ENCODE measurements at places on chromosomes 2 and 18. TPM values are rescaled to one million over a fixed set of nuclear protein-coding genes. Genes with fewer than 3 reads are reported as not detected.
A peak's percentile ranks its signal among the peaks of the same experiment; 100 is the strongest.

GRCh38 chr18:5500158-5500939 is 43.4 kb downstream of the EPB41L3 start:
- DNase-seq, result no peak

- DNase-seq, result no peak
These were observed 28.5 kb upstream of the ALKAL2 start for GRCh38 chr2:316381-316780.

- no peak for DNase-seq
These were observed 291.0 kb downstream of the CALCRL start for GRCh38 chr2:187157046-187157445.

DNA sequence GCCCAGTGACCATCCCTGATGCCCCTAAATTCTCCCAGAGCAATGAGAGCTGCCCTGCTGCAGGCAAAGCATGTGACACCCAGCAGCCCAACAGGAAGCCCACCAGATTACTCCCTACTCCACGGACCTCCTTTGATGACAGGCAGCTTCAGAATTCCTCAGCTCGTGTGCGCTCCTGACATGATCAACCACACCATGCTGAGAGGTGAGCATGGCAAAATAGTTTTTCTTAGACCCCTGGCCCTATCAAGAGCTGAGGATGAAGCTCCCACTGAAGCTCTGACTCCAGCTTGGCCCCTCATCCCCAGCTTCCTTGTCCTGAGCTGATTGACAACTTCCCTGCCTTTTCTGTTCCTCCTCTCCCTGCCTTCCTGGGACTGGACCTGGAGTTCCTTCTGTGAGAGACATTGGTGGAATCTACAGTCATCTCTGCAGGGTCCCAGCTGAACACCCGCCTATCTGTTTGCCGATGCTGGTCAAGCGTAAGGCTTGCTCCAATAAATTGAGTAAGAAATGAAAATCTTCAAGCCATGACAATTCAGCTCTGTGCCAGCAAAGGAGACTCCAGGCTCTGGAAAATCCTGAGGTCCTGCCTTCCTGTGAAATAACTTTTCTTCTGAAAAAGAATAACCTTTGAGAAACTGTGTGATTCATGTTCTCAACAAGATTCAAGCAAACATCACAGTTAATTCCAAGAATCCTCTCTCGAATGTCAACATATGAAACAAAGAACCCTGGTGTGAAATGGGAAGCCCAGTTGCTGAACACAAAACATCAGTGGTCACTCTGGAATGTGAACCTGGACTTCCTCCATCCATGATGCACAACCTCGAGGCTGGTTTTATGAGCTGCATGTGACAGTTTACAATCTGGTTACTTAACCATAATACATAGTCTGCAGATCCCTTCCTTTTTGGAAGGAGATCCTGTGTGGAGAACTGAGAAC is 201.1 kb downstream of the SPP2 start:
- DNase-seq, result no peak

- DNase-seq, result no peak
These were observed 105.0 kb downstream of the SMC6 start for GRCh38 chr2:17648581-17648980.

- no peak for DNase-seq
These were observed 50.6 kb downstream of the MAPRE2 start for GRCh38 chr18:35091841-35092240.

DNA sequence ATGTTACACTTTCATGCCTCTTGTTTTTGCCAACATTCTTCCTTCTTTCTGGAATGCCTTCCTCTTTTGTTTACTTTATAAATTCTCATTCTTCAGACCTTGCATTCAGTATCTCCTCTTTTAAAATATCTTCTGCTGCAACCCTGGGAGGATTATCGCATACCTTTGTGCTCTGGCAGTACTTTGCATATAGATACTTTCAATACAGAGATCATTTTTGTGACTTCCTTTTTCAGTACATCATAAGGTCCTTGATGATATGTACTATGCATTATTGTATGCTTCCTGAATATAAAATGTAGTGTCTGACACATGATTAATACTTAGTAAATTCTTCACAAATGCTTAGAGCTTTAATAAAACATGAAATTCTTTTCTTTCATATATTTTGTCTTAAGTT is 538.7 kb downstream of the TRIB2 start:
- DNase-seq, result no peak

- no peak for DNase-seq
These were observed 23.3 kb downstream of the PUM2 start for GRCh38 chr2:20327370-20327769.

DNA sequence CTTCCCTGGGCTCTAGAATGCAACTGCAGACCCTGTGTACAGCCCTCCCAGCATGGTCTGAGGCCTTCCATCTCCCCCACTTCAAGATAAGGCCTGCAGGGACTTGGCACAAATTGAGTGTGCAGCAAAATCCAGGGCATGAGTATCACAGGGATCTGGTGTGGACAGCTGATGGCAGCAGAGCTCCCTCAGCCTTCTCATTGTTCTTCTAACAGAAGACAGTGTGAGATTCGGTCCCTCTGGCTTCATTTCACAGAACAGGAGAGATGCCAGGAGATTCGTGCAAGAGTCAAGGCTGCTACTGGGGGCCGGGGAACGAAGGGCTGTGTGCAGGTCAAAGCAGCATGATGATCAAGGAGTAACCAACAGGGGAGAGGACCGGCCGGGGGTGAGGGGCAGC is 85.8 kb downstream of the UXS1 start:
- no peak for DNase-seq

- DNase-seq, result no peak
These were observed 618.4 kb downstream of the BCL11A start for GRCh38 chr2:59935005-59935404.

- DNase-seq, result no peak
These were observed 40.0 kb downstream of the MOGAT1 start for GRCh38 chr2:222711315-222711940.

- DNase-seq, result no peak
These were observed 17.0 kb downstream of the SMAD7 start for GRCh38 chr18:48933578-48934414.

DNA sequence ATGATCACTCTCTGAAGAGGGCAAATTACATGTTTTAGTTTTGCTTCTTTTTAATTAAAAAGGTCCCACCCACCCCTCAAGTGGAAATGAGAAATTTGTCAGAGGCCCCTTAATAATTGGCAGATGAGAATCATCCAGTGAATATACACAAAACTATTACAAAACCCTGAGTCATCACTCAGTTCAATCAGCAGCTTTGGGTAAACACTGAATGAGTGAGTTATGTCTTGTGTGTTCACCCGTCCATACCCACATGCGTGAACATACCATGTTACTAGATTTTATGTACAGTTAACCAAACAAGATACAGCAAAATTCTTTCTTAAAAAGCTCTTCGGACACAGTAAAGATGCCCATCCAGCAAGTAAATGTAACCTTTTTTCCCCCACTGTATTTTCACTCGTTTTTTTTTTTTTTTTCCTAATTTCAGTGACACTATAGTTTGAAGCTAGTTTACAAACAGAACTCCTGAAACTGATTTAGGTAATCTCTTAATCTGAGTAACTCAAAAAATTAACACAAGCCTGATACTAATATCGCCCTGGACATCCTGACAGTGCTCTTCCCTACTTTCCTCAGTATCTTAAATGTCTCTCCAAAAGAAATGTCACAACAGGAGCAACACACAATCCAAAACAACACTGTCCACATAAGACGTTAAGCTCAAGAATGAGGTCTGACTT is 1.4 kb downstream of the PSME4 start:
- DNase-seq, result no peak

DNA sequence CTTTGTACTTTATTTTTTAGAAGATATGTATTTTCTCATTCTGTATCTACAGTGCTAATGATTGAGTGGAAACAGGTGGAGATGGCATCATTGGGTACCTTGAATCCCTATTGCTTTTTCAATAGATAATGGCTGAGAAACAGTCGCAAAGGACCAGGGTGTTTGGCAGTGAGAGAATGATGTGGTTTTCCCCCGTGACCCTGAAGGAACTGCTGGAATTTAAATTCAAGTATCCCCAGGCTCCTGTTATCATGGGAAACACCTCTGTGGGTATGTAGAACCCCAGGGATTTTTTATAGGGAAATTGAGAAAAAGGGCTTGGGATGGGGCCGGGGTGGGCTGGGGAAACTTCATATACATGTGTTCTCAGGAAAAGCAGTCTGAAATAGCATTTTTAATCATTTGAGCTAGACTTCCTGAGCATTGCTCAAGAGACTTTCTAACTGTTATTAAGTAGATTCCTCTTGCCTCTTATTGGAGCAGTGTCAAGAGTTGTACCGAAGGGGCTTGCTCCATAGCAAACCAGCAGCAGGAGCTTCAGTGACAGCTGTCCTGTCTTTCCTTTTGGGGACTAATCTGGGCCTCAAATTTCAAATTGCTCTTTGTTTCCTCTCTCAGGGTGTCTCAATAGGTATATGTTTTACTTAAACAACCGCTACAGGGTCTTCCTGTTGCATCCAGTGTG is 18.9 kb downstream of the AOX1 start:
- no peak for DNase-seq

DNA sequence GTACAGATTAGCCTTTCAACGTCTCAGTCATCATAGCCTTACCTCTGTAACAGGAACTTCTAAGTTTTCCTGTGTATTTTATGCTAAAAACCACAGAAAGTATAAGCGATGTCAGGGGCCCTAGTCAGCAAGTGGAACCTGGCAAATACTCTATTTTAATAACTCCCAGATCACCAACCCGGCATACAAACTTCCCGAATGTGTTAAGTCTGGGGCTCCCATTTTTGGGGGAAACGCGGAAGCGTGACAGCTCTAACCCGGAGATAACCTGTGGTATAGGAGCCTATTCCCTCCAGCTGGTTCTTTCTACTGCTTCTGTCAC is 574 bp downstream of the NIFK start:
- DNase-seq, result no peak

GRCh38 chr2:148909114-148909513 is 34.1 kb downstream of the KIF5C start:
- DNase-seq, result no peak

DNA sequence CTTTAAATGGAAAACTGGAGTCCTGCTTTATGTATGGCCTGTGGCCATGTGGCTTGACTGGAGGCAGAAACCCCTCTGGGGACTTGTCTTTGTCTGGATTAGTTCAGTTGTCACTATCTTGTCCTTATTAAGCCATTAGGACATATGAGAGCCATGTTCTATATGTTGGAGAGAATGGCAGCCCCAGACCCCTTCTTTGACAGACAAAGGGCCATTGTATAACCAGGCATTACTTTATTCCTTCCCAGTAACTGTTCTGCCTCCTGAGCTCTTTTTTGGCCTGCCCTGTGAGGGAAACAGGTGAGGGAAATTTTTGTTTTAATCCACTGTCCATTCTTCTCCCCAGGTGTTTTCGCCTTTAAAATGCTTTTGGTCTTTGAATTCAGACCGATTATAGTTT is 43.3 kb downstream of the FSHR start:
- DNase-seq, result no peak

GRCh38 chr2:45102579-45103117 is 93.4 kb upstream of the SIX2 start:
- no peak for DNase-seq

GRCh38 chr18:13791181-13791580 is 32.8 kb upstream of the MC5R start:
- DNase-seq, result no peak

GRCh38 chr2:146271131-146271831 is 1573.5 kb upstream of the ACVR2A start:
- no peak for DNase-seq

DNA sequence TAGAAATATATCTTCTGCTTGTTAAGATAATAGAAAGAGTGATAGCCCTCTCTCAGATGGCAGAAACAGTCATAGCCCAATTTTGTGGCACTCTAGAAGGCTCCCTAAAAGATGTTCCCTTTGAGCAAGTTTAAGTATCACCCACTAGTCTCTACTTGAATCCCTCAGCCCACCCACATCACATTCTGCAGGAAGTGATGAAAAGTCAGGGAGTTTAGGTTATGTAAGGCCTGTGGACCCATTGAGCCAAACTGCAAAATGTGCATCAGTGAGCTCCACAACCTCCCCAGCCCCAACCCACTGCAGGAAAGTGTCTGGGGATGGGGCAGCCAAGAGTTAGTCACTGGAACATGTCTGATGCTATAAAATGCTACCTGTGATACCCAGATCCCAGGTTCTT is 25.6 kb downstream of the ANKRD44 start:
- DNase-seq, result no peak

DNA sequence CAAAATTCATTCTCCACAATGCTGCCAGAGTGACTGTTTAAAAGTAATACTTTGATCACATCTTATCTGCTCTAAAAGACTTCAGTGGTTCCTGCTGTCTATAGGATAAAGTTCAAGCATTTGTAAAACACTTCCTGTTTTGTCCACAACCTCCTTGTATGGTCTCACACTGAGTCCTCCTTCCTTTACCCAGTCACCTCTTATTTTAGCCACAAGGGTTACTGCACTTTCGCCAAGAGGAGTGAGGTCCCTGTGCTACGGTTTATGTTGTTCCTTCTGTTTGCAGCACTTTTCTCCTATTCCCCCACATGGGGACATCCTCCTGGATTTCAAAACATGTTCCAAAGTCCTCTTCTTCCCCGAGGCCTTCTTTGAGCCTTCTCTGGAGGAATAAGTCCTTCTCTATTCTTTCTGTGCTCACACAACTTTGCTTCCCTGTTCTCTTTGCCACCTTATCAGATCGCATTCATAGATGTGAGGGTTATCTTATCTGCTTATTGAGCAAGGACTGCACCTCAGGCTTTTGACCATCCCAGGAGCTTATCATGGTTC is 112.2 kb upstream of the NABP1 start:
- no peak for DNase-seq

GRCh38 chr2:85852937-85853498 is 35.8 kb downstream of the ST3GAL5 start:
- peak; percentile 62 for DNase-seq

DNA sequence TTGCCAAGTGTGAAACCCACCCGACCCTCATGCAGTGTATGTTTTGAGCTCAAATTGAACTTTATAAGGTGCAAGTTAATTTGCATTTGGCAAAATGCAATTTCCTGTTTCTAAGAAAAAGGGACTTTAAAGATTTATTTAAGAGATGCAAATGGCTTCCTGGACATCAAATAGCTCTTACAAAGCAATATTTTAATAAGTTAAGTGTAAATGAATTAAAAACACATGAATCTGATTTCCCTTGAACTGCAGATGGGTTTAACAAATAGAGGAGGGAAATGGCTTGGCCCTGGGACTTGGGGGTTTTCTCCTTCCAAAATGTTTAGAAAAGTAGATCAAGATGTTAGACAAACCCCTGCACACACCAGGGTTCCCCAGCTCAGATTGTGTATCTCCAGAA is 116.0 kb downstream of the EN1 start:
- no peak for DNase-seq

Gene IL1RL1
- total RNA-seq, result 1.3 TPM

Gene CELF4
- 0.19 TPM for total RNA-seq

Gene EMILIN1
- total RNA-seq, result 17.4 TPM

Gene METAP1D
- total RNA-seq, result 6.9 TPM

Gene FZD7
- total RNA-seq, result 25.3 TPM

Gene C2orf81
- 0.62 TPM for total RNA-seq

Gene ANKRD23
- total RNA-seq, result 10.6 TPM

Gene LRRFIP1
- total RNA-seq, result 88.5 TPM

Gene C1GALT1C1L
- 1.1 TPM for total RNA-seq

Gene PREB
- 50.6 TPM for total RNA-seq

Gene ALPP
- not detected for total RNA-seq
